ENCODE measurements at places on chromosomes 1 and 21.

DNA sequence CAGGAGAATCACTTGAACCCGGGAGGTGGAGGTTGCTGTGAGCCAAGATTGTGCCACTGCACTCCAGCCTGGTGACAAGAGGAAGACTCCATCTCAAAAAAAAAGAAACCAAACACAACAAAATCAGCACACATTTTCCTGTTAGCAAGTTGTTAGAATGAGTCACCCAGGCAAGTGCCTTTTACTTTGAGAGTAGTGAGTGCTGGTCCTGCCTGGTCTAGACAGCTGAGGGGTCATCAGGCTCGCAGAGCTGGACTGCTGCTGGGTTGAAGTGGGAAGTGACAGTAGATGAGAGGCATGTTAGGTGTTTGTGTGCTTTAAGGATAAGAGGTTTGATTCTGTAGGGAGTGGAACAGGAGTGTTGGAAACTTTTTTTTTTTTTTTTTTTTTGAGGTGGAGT lies 31.9 kb downstream of the GNPAT start:
- no peak for DNase-seq

GRCh38 chr1:14495996-14496395 lies 102.5 kb upstream of the KAZN start:
- DNase-seq, result no peak

GRCh38 chr1:223401873-223402789 lies 8.9 kb downstream of the CCDC185 start:
- DNase-seq, result no peak

DNA sequence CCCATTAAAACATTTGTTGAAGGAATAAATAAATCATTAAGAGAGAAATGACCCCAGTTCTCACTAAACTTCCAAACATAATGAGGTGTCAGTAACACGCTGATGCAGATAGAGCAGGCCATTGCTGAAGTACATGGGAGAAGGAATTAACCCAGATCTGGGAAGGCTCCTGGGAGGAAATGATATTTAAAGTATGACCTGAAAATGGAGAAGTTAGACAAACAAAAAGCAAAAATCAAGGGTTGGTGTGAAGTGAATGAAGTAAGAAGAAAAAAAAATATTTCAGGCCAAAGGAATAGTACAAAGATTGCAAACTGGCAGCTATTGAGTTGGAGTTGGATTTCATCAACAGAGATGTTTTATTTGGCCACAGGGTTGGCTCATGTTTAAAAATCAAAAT lies 71.4 kb downstream of the RGS2 start:
- no peak for DNase-seq

- DNase-seq, result no peak
These were observed 107.8 kb upstream of the DMRTA2 start for GRCh38 chr1:50531027-50531426.

DNA sequence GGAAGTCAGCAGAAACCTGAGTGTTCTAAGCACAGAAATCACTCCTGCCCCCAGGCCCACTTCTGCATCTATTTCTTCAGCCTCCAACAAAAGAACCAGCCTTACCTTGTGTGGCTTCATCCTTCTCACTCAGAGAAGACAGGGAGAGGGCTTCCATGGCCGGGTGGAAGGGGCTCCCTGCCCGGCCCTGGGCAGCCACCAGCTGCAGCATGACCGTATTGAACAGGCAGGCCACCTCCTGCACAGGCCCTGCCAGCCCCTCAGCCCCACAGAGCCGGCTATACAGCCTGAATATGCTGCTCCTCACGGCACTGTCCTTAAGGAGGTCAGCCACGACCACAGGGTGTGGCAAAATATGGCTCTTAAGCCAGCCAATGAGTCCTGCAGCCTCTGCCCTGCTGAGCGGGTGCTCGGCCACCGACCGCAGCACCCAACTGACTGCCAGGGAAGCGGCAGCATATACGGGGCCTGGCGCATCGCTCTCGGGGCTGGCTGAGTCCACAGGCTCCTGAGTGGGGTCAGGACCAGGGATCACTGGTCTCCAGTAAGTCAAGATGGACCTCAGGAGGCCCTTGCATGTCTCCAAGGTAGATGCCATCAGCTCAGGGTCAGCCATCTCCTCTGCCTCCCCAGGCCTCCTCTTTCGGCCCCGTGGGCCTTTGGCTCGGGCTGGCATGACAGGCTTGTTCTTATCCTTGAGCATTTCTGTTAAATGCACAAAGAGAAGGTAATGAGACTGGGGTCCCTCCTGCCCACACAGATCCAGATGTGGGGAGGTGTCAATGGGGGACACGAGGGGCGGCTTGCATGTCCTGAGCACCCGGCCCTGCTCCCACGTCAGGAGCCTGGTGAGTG lies 17.9 kb downstream of the MRAP start:
- no peak for DNase-seq

DNA sequence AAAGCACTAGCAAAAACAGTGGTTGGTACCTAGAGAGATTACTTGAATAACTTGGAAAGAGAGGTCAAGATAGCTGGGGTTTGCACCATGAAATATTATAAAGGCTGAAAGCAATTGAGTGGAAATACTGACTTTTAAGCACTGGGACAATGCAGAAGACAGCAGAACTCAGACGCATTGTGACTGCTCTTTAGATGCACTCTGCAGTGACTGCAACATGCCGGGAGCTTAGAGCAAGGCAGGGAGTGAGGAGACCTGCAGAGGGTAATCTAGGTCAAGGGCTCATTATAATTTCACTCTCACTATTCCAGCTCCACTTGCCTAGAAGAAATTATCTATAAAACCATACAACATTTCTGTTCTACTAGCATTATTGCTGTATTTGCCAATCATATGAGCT lies 36.6 kb downstream of the OLFM3 start:
- DNase-seq, result no peak

- no peak for DNase-seq
These were observed 327.1 kb downstream of the DISC1 start for GRCh38 chr1:231953660-231954059.

DNA sequence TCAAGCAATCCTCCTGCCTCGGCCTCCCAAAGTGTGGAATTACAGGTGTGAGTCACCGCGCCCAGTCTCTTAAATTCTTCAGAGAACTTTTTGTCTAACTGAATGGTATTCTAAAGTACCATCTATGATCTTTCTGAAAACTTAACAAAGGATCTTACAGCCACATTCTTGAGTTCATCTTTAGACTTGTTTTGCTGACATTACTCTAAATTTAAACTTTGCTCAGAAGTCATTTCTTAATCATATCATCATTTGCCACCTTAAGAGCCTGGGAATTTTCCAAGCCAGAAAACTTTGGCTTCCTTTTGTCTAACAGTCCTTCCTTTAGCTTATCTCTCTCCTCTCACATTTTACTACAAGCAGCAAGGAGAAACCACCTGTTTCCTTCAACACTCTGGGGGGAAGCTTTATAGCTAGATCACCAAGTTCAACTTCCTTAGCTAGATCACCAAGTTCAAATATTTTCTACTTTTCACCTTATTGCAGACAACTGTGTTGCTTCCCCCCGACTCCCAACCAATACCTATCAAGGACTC lies 5.4 kb upstream of the ZBTB8A start:
- no peak for DNase-seq

DNA sequence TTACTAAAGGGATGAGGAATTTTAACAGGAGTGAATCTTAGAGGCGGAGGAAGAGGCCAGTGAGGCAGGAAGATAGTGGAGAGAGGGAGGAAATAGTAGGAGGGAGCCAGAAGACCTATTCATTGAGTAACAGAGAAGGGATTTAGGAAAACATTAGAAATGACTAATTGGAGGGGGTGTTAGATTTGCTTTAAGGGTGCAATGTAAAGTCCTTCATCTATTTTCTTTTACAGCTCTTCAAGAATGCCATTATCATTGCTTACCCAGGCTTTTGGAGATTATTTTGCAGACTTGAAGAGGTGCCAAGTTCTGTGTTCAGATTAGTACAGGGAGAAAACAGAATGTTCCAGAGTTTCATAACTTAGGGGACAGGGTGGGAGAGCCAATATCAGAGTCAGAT lies 33.8 kb downstream of the OR10J1 start:
- no peak for DNase-seq

- DNase-seq, result no peak
These were observed 22.5 kb upstream of the KCTD3 start for GRCh38 chr1:215544566-215544965.

GRCh38 chr1:228465571-228466146 lies 21.5 kb upstream of the RNF187 start:
- no peak for DNase-seq

DNA sequence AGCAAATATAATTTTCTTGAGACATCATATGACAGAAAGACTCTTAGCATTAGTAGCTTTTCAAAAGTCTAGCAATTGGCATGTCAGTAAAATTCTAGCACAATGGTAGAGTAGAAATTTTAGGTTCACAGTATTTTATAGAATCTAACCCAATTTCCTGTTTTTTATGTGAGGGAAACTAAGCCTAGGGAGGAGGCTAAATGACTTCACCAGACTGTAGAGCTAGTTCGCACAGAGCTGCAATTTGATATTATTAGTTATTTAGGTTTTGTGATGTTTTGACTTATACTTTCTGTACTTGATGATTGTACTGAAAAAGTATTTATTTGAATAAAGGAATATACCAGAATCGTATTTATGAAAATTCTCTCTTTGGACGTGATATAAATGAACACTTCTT lies 68.5 kb downstream of the CACHD1 start:
- no peak for DNase-seq

DNA sequence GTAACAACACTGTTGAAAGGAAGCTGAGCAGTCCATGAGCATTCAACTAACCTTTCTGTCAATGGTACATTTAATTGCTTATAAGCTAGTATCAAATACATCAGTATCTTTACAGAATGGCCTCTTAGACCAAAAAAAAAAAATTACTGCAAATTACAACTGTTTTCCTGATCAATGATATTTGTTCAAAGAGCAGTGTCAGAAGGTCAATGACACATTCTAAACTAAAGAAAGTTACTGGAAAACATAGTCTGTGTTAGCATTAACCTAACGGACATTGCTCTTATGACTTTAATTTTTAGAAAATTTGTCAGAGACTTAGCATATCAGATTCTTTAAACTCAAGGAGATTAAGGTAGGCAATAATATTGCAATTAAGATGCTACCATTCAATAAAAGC lies 162.5 kb downstream of the KCNT2 start:
- DNase-seq, result no peak

DNA sequence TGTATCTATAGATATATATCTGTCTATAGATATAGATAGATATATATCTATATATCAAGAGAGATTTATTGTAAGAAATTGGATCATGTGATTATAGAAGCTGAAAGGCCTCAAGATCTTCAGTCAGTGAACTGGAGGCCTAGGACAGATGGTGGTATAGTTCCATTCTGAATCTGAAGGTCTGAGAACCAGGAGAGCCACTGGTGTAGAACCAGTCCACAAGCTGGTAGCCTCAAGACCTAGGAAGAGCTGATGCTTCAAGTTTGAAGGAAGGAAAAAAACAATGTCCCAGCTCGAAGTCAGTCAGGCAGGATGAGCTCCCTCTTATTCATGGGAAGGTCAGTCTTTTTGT lies 213.2 kb upstream of the JUN start:
- DNase-seq, result no peak

GRCh38 chr1:173478094-173478674 lies 1.0 kb downstream of the PRDX6 start:
- no peak for DNase-seq

DNA sequence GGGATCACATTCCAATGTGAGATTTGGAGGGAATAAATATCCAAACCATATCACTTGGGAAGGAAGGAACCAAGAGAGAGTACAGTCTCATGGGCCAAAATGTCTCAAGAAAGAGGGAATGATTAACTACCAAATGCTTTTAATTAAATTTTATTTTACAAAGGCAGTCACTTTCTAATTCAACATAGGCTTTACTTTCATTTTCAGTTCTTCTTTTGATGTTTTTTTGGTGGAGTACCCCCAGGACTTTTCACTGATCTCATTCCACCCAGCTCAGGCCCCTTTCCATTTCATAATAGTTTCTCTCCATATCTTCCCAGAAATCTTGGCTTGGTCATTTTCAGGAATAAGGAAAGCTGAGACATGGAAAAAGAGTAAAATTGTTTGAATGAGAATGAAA lies 5.1 kb upstream of the SLAMF7 start:
- DNase-seq, result no peak

DNA sequence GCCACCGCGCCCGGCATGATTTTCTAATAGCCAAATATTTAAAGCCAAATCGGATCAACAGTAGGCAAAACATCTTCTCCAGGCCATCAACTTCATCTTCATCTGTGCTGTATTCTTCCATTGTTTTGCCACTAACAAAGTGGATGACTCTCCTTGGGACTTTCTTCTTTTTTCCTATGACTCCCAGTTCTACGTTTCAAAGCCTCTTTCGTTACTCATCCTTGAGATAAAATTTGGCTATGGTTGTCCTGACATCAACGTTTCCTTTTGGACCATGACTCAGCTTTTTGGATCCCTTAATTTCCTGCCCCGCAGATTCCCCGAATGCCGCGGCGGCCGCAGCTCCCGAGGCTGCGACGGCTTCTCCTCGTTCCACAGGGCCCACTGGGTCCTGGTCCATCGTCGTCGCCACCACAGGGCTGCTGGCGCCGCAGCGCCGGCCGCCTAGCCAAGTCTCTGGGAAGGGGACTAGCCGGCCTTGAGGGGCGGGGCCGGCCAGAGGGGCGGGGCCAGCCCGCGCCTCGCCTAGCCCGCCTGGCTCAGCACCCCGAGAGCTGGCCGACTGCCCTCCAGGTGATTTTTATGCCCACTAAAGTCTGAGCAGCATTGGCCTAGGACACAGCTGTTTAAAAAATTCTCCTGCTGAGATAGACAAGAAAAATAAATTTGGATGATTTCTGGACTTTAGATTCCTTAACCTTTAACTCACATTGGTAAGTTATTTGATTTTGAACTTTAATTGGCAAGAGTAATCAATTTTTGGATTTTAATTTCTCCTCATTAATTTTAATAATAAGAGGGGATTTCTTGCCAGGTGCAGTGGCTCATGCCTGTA lies 93.9 kb downstream of the ADCY10 start:
- no peak for DNase-seq

DNA sequence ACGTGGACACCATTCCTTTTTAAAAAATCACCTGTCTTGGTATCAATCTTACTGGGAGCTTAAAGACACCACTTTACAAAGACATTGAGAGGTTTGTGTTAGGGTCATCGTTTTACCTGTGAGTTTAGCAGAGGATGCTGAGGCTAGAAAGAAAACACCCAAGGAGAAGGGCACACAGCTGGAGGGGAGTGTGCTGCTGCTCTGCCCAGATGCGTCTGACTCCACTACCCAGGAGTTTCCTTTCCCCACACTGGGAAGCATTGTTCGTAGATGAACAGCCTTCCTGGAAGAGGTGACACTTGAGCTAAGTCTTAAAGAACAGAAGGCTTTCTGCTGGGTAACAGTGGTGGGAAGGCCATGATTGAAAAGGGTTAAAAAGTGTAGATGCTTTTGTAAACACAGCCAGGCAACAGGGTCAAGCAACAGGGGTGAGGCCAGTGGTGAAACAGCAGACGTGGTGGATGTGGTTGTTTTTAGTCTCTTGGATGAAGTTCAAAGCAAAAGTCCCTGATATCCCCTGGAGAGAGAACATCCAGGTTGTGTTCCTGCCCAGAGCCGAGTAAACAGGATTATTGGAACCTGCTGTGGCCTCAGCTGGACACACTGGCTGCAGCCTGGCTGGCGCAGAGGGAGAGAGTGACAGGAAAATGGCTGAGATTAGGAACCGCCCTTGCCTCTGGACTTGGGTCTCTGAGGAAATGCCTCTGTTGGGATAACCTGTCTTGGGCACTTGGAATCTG lies 198.6 kb upstream of the JUN start:
- DNase-seq, result no peak
